ENCODE measurements at places on chromosomes 7 and 10.

GRCh38 chr7:4792537-4793126 is 17.2 kb downstream of the AP5Z1 start:
- DNase-seq = no peak

- no peak for DNase-seq
Observed at GRCh38 chr7:101768280-101768679, 49.1 kb upstream of the CUX1 start.

DNA sequence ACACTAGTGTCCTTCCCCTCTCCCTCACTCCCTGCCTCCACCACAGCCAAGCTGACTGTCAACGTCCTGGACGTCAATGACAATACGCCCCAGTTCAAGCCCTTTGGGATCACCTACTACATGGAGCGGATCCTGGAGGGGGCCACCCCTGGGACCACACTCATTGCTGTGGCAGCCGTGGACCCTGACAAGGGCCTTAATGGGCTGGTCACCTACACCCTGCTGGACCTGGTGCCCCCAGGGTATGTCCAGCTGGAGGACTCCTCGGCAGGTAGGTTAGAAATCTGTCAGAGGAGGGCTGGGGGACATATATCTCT is 24.9 kb upstream of the VSIR start:
- no peak for DNase-seq

DNA sequence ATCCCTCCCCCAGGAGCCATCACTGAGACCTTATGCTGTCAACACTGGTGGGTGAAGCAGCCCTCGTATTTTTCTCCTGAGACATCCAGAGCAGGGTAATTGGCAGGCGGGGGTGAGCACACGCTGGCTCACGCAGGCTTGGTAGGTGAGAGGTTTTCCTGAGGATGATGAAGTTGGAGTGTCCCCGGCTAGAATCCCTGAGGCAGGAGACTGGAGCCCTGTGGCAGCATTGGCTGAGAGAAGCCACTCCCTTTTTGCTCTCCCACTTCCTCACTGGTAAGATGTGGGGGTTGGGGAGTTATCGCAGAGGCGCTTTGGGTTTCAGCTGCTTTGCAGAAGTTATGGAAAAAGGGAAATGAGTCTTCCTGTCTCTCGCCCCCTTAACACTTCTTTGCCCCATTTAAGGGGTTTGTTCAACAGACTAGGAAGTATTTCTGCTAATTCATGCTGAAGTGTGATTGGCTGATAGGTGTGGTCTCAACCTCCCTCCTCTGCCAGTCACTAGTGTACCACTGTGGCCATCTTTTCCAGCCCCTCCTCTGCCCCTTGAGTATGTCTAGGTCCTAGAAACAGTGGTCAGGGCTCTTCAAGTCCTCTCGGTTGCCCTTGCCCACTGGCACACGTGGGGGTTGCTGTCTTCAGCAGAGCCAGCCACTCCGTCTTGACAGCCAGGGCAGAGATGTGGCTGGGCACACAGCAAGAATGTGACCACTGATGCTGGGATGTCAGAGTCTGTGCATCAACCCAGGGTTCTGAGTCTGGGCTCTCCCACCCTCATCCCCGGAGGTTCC is 5.7 kb downstream of the ARPC1B start:
- DNase-seq = no peak

DNA sequence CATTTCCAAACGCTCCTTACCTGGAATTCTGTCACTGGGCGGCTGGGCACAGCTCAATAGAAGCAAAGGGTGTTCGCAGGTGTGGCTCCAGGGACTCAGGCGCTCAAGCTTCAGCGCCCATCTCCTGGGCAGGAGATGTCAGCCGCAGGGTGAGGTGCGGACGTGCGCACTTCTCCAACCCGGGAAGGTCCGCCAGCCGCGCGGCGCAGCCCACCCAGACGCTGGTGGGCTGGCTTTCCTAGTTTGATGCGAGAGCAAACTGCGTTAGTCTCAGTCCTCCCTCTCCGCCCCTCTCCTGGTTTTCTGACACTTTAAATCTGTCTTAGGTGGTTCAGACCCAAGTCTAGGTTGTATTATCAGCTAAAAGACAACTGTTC is 267 bp downstream of the CALCR start:
- DNase-seq = no peak

DNA sequence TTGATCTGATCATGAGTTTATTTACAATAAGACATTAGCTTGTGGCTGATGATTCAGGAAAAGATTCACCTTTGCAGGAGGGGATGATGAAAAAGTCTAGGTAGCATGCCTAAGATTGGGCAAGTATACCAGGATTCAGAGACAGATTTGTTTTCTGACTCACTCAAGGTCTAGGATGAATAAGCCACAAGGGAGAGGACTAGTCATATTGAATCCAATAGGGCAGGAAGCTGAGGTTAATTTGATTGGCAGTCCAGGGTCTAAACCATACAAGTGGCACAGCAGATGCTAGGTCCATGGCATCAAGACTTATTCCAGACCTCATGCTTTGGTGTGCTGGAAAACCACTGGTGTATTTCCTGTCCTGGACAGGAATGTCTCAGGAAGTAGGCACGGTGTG is 1133.4 kb downstream of the XPNPEP1 start:
- DNase-seq = no peak

DNA sequence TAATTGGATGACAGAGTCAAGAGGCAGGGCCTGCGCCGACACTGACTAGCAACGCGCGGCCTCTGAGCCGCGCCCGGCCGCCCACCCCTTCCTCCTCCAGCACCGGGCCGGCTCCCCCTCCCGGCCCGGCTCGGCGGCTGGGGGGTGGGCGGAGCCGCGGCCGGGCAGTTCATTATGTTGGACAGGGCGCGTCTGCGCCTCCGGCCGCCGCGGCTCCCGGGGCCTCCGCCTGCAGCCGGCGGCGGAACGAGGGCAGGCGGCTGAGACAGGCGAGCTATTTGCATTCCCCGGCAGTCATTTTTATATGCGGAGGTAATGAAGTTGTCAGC is 106.7 kb downstream of the SNX10 start:
- DNase-seq = no peak

- no peak for DNase-seq
Observed at GRCh38 chr7:81211204-81211933, 292.5 kb upstream of the SEMA3C start.

DNA sequence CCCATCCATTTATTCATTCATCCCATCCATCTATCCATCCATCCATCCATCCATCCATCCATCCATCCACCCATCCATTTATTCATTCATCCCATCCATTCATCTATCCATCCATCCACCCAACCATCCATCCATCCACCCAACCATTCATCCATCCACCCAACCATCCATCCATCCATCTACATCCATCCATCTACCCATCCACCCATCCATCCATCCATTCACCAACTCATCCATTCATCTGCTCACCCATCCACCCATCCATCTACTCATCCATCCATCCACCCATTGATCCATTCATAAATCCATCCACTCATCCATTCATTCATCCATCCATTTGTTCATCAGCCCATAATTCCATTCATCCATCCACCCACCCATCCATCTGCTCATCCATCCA is 56.4 kb downstream of the PFKFB3 start:
- no peak for DNase-seq

DNA sequence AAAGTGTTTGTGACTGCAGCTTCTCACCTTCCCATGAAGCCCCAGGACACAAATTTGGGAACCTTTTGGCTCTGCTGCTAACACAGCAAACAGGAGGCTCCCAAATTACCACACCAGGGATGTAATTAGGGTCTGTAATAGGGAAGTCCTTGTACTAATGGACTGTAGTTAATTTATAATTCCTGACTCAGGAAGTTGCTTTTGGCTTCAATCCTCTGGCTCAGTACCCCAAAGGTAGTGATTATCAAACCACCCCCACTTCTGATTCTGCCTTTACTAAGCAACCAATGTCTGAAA is 3.8 kb upstream of the MALSU1 start:
- DNase-seq = no peak

DNA sequence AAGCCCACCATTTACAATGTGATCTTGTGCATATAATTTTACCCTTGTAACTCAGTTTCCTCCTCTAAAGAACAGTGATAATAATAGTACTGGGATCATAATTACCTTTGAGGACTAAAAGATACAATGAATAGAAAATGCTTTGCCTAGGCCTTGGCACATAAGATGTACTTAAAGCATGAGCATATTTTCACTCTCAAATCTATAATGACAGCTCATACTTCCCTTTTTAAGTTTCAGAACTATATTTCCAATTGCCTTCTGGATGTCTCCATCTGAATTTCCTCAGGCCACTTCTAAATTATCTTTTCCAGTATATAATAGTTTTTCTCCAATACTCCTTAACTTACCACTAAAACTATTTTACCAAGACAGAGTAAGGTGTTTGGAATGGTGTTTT is 13.3 kb upstream of the ITGB8 start:
- DNase-seq = no peak

DNA sequence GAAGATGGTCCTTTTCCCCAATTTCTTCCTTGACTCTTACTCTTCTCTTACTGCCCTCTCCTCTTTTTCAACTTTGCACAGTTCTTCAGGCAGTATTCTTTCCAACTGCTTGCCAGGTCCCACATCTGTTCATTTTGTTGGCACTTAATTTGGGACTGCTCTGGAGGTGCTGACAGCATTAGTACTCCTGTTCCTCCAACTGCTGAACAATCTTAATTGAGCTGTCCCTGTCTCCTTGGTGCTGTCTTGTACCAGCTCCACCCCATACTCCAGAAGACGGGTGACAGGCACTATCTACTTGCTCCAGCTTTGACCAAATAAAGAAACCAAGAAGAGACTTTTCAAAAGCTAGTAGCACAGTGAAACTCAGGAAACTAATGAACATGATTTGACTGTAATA is 160.0 kb downstream of the PDE1C start:
- DNase-seq = no peak

GRCh38 chr10:104274762-104275721 is 6.1 kb downstream of the GSTO2 start:
- no peak for DNase-seq

DNA sequence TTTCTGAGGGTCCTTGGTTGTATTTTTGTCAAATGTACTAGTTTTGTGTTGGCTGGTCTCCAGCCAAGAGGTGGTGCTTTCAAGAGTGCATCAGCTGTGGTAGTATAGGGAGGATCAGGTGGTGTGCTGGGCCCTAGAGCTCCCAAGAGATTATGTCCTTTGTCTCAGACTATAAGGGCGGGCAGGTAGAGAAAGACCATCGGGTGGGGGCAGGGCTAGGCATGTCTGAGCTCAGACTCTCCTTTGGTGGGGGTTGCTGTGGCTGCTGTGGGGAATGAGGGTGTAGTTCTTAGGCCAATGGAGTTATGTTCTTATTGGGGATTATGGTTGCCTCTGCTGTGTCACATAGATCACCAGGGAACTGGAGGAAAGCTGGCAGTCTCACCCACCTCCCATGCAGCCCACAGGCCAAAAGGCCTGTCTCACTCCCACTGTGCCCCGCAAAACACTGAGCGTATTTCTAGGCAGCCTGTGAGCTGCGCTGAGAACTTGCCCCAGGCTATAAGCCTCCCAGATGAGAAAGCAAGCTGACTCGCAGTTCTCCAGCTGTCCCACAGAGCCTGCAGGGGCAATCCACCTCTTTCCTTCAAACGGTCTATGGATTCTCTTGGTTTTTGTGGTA is 1066.7 kb downstream of the GRM8 start:
- no peak for DNase-seq

- no peak for DNase-seq
Observed at GRCh38 chr10:124257781-124258180, 160.9 kb downstream of the OAT start.

GRCh38 chr10:1064964-1065247 is 8.7 kb downstream of the WDR37 start:
- DNase-seq = no peak

DNA sequence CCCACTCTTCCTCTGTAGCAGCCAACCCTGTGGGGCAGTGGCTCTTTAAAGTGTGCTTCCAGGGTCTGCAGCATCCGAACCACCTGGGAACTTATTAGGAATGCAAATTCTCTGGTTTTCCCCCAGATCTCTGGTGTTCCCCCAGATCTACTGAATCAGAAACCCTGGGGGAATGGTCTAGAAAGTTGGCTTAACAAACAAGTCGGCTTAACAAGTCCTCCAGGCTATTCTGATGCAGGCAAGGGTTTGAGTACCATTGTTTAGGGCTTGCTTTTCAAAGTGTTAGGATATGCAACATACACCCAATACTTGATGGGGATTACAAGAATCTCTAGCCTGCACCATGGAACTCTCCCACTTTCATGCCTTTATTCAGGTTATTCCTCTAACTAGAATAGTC is 126.3 kb downstream of the RALA start:
- DNase-seq = no peak

- DNase-seq = no peak
Observed at GRCh38 chr10:118522791-118523498, 72.5 kb downstream of the PRLHR start.

DNA sequence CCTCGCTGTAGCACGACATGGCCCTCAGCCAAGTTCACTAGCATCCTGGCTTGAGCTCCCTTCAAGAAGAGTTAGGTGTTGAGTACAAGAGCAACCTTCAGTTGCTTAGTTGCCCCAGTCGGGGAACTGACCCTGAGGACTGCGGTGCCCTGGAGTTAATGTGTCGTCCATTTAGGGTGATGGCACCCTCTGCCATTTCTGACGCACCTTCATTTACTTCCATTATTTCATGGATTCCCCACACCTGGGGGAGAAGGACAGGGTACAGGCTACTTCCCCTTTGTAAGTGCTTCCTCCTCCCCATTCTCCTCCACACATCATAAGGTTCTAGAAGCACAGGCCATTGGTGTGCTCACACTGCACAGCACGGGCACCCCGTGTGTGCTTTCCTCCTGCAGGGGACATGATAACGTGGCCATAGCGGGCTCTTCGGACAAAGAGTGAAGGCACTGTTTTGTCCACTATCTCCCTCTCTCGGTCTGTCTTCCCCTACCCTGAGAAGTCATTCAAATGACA is 1.8 kb downstream of the ALOX5 start:
- DNase-seq = no peak

GRCh38 chr10:24706479-24707118 is 17.1 kb downstream of the ARHGAP21 start:
- DNase-seq = no peak

DNA sequence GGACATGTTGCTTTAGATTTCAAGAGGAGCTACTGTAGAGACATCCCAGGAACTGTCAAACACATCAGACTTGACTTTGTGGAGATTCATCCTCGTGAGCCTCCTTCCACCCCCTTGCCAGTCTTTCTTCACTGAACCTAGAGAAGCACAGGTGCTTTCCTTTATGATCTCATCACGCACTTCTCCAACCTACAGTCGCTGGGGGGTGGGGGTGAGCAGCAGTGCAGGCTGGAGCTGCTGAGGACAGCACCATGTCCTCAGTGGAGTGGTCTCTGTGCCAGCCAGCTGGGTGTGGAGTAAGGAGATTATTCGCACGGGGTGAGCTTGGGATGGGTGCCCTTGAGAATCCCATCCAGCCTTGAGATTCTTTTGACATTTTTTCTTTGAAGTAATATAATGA is 88.1 kb downstream of the VOPP1 start:
- no peak for DNase-seq

- DNase-seq = no peak
Observed at GRCh38 chr10:58781873-58782488, 269.3 kb downstream of the BICC1 start.

GRCh38 chr10:68184546-68184945 is 47.4 kb downstream of the ATOH7 start:
- DNase-seq = no peak
